T-cell (primary cell): ENCODE measurements at places on chromosomes 11 and 22. TPM values are rescaled to one million over a fixed set of nuclear protein-coding genes. Genes with fewer than 3 reads are reported as not detected.

- no peak for DNase-seq
Measured at GRCh38 chr11:1041149-1041467, 4.6 kb upstream of the MUC6 start.

- no peak for DNase-seq
Measured at GRCh38 chr11:124211321-124211720, 28.2 kb downstream of the OR10D3 start.

Gene LDHAL6A
- not detected for total RNA-seq

Gene TRIM48
- total RNA-seq: not detected

Gene GGTLC2
- total RNA-seq: not detected
